ENCODE measurements at places on chromosomes 4 and X.

GRCh38 chrX:2614911-2615310, 76.2 kb upstream of the CD99 start:
- no peak for DNase-seq

GRCh38 chr4:69776696-69777095, 16.3 kb upstream of the SULT1B1 start:
- no peak for DNase-seq

DNA sequence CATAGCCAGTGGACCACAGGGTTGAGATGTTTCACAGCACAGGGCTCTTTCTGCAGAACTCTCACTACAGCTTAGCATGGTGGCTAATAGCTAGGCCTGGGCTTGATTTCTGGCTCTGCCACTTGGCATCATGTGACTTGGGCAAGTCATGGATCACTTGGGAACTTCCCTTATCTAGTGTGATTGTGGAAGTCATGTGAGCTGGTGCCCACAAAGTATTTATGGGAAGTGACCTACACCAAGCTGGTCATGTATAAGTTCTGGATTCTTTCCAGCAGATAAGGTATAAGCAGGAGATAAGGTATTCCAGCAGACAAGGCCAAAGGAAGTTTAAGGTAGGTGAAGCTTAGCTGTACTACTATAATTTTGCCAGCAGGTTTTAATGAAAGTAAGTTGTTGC, 61.0 kb downstream of the REELD1 start:
- DNase-seq, result no peak

- DNase-seq, result no peak
Observed at GRCh38 chrX:12378706-12379105, 240.4 kb downstream of the FRMPD4 start.

DNA sequence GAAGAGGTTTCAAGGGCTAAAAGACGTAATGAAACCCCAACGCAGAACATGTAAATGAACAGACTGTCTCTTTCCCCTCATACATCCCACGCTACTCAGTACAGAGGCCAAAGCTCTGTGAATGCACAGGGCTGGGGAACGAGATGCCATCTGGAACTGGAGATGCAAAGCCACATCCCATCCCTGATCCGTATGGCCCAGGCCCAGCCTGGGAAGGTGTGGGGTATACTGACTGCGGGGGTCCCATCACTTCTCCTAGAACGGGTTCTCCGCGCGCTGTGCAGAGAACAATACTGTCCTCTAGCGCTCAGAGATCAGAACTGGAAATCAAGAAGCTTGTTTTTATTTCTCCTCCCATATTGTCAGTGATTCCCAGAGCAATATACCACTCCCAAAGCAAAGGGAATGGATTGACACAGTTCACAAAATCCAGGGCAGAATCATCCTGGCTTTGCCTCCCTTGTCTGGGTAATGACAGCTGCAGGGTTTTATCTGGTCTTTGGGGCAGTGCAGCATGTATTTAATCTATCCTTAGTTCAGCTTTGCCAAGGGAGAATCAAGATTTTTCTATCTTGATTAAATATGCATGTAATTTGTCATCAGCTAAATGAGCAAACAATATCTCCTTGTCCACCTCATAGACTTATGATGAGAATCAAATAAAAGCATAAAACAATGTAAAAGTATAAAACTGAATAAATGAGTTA, 47.3 kb upstream of the TLR3 start:
- no peak for DNase-seq

- DNase-seq, result no peak
Observed at GRCh38 chr4:185405296-185405999, 8.8 kb downstream of the ANKRD37 start.

GRCh38 chrX:118225711-118226428, 109.3 kb upstream of the KLHL13 start:
- DNase-seq, result no peak
